ENCODE measurements at places on chromosomes 1 and 21.

- DNase-seq: no peak
Measured at GRCh38 chr21:30676737-30677136, 34.1 kb downstream of the KRTAP20-3 start.

GRCh38 chr1:169630006-169630405 is at the start of gene SELP:
SELP (minus strand) TSS chr1:169630124; CDS start chr1:169630074, 50 bp downstream.
- DNase-seq: no peak

GRCh38 chr1:25427696-25428095 is 3.0 kb upstream of the MACO1 start:
- no peak for DNase-seq

- no peak for DNase-seq
Measured at GRCh38 chr1:19764848-19765247, 34.9 kb downstream of the TMCO4 start.

DNA sequence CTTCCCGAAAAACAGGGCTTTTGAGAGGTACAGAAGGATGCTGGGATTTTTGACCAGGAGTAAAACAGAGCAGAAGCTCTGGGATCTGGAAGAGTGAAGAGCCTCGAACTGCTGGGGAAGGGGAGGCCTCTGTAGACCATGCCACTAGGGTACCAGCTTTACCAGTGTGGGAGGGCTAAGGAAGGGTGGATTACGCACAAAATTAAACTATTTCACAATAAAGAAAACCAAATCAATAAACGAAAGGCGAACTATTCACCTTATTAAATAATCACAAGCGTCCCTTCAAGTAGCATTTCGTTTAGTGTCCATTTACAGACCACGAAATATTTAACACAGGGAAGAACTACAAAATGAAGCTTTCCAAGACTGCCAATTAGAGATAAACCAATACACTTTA is 723 bp downstream of the CZIB start:
- DNase-seq: no peak

GRCh38 chr21:28927130-28927529 is 65.5 kb downstream of the LTN1 start:
- DNase-seq: no peak

DNA sequence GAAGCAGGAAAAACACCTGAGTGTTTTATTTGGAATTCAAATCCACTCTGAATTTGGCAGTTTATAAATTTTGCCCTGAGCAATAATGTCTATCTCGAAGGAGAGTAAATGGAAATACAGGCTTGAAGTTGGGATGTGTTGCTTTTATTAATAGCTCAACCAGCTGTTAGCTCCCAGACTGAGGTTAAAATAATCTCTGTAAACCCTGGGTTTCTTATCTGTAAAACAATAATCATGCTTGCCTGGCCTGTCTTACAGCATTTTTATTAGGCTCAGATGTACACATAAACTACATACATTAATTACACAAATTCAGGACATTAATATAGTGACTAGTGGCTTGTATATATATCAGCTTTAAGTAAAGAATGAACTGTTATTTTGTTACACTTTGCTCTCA is 148.5 kb downstream of the GALNT2 start:
- DNase-seq: no peak

- DNase-seq: no peak
Measured at GRCh38 chr21:43797925-43798715, 8.7 kb downstream of the RRP1 start.

GRCh38 chr1:162740755-162741154 is 49.7 kb upstream of the HSD17B7 start:
- DNase-seq: no peak

DNA sequence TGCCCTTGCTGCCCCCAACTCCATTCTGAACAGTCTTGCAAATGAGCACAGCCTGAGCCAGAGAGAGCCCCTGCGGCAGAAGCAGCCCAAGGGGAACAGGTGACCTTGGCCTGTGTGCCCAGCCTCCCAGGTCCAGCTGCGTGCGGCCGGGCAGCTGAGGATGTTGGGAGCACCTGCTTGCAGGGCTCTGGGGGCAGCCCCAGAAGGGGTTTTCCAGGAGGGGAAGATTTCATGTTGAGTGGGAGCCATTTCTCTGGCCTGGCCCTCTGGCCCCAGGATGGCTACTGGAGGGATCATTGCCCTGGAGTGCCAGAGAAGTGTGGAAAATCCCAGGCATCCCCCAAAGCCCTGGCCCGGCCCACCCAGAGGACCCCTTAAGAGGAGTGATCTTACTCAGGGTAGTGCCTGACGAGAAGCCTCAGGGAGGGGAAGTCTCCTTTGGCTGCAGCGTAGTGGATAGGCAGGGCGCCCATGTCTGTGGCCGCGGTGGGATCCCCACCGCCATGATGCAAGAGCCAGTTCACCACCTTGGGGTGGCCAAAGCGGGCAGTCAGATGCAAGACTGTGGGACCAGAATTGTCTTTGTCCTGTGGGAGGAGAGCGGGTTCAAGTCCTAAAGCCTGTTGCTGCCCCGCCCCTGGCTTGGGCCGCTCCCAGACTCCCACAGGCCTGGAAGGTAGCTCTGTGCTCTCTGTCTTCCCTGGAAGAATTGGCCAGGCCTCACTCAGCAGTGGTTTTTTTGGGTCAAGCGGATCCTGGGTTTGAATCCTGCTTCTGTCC is 20.6 kb upstream of the RNU1-4 start:
- DNase-seq: no peak

DNA sequence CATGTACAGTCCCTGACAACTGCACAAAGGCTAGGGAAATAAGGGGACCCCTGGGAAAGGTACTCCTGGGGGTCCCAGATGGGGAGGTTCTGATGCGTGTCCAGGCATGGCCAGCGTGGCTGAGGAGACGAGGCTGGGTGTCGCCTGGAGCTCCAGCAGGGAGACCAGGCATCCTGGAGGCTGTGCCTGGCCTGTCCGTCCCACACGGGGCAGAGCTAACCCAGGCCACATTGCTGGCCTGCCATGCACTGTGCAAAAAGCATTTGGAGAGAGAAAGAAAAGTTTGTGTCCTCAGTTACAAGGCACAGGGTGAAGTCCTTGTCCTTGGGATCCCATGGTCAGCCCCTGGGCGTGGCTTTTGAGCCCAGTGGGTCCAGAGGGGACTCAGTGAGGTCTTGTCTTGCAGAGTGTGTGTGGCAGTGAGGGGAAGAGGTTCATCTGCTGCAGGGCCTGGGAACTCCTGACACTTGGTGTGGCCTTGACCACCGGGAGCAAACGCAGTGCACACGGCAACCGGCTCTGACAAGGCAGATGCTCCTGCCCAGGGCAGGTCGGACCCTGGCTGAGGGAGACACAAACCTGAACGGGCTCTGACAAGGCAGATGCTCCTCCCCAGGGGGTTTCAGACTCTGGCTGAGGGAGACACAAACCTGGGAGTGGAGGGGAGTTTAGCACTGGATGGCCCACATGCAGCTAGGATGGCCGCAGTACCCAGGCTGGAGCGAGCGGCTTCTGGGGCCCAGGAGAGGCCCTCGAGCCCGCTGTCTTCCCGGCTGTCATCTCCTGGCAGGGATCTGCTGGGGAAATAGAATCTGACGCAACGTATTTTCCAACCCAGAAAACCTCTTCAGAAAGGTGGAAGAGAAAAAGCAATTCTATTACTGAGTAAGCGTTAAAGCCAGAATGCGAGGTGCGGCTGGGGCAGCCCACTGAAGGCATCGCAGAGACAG is 37.3 kb upstream of the COL18A1 start:
- no peak for DNase-seq
